ENCODE measurements at places on chromosomes 6 and 20.

DNA sequence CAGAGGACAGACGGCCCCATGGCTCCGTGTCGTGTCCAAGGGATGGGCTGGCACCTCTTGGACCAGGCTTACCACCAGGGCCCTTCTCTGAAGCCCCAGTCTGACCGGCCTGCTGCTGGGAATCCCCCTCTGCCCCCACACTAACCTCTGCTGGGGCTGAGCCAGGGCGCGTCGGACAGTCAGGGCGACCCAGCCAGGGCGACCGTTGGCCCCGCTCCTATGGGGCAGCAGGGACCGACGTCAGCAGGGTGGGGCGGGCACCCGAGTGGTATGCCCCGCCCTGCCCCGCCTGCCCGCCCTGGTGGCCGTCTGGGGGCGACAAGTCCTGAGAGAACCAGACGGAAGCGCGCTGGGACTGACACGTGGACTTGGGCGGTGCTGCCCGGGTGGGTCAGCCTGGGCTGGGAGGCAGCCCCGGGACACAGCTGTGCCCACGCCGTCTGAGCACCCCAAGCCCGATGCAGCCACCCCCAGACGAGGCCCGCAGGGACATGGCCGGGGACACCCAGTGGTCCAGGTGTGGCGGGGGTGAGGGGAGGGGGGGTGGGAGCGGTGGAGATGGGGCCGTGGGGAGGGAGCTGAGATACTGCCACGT lies at the start of gene SLC17A9:
Gene SLC17A9 (plus strand): TSS at position 337 of the 595 bp plus-strand sequence. CDS start 122 bp downstream, at position 459.
- peak; percentile 26 for DNase-seq

GRCh38 chr6:163338671-163339405 lies 75.7 kb upstream of the QKI start:
- DNase-seq, result peak; percentile 85

GRCh38 chr20:821046-821730 lies 12.3 kb upstream of the FAM110A start:
- no peak for DNase-seq

GRCh38 chr6:157760589-157761330 lies 62.3 kb upstream of the SNX9 start:
- peak; percentile 88 for DNase-seq

DNA sequence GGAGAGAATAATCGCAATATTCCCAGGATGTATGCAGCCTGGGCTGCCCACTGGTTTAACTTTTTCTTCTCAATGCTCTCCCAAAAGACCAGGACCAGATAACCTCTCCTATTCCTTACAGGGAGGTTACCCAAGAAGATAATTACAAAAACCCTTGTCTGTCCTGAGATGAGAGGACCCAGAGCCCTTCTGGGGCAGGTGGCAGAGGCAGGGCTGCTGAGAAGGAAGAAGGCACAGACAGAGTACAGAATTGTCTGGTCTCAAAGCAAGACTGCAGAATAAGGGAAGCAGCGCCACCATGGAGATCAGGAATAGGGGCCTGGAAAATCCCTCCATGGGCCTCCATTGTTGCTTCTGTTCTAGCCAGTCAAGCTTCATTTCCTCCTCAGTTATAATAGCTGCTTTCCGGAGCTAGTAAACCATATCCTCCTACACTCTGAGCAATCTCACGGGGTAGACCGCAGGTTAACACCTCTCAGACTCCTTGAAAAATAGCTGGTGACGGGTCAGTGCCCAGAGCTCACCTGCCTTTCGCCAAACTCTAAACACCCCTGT lies 463 bp upstream of the HLA-DMB start:
- no peak for DNase-seq

- DNase-seq, result no peak
These were observed 63.1 kb downstream of the SLX4IP start for GRCh38 chr20:10498200-10498599.

DNA sequence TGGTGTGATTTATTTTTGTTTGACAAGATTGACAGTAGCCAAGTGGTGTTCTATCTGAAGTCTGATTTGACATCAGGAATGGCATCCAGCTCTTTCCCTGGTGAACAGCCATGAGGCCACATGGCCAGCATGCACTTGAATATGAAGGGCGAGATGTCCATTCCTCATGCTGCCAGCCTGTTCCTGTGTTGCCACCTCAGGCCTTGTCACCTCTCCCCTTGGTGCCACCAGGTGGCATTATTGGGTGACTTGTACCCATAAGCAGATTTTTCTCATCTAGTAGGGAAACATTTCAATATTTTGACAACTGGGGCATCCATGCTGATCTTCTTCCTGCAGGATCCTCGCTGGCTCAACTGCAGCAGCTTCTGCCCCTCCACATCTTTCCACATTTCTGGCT lies 199.1 kb downstream of the ERMARD start:
- DNase-seq, result no peak

DNA sequence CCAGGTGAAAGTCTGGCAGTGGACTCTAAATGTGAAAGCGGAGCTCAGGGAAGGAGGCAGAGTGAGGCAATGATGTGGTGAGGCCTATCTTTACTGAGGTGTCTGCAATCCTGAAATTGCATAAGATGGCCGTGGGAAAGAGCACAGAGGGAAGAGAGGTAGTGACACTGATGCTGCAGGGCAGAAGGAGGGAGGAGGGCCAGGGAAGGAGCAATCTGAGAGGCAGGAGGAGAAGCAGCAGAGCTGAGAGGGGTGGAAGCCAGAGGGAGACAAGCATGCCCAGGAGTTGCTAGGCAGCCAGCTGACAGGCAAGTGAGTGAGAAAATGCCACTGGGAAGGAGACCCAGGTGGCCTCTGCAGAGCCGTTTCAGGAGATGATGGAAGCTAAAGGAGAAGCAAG lies 97.4 kb upstream of the CNR1 start:
- no peak for DNase-seq

- DNase-seq, result no peak
These were observed 33.8 kb downstream of the SIM1 start for GRCh38 chr6:100430962-100431361.

DNA sequence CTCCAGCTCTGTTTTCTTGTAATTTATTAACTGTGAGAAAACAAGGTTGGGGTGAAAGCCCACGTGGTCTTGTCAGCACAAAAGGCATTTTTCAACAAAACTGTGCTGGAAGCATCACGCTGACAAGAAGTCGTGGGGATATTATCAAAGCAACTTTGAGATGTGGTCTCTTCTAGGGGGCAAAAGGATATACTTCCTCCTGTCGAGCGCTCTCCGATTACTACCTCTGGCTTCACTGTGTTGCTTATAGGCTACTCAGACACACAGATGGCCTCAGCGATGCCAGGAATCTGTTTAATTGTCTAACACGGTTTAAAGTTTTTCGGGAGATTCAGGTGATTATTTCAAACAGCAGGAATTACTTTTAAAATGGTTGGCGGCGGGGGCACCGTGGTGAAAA lies 275.9 kb upstream of the SOX4 start:
- no peak for DNase-seq

DNA sequence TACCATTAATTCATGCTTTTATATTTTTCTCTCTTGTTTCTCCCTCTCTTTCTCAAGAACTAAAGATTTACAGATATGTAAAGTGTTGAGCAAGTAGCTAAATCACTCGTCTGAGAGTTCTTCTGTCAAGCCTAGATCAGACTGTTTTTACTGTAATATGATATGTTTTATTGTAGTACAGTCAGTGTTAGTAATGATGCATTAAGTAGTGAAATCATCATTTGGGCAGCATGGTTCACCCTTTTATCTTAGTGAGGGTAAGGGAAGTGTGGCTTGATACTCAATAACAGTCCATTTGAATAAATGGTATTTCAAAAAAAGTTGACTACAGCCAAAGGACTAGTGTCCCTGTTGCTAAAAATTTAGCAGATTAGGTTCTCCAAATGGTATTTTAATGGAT lies 9.2 kb downstream of the CYB5R4 start:
- peak; percentile 49 for DNase-seq

GRCh38 chr6:33384581-33385020 lies 7.0 kb upstream of the KIFC1 start:
- DNase-seq, result peak; percentile 74

DNA sequence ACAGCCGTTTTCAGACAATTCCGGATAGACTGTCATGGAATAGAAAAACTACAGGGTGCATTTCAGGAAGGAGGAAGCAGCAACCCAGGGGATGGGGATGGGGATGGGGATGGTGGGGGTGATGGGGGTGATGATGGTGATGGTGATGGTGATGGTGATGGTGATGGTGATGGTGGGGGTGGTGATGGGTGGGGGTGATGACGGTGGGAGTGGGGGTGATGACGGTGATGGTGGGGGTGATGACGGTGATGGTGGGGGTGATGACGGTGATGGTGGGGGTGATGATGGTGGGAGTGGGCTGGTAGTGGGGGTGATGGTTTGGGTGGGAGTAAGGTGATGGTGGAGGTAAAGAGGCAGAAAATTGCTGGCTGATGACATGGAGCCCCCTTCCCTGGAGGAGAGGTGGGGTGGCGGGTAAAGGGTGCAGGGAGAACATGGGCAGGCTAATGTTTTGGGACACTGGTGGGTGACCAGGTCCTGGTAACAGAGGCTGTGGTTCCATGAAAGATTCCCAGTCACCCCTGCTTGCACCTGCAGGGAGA lies 17.5 kb downstream of the LAMA5 start:
- DNase-seq, result no peak
